ENCODE measurements at places on chromosomes 4 and X. TPM values are rescaled to one million over a fixed set of nuclear protein-coding genes. Genes with fewer than 3 reads are reported as not detected.

DNA sequence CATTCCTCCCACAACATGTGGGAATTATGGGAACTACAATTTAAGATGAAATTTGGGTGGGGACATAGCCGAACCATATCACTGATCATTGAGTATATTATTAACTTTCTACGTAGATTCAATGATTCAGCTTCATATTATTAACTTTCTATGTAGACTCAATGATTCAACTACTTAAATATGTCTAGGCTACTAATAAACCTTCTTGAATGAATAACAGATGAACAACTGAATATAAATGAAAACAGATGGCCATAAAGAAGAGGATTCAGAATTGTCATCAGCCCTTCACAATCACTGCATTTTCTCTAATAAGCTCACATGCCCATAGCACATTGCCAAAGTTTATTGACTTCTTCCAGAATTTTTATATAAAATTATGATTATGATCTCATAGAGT, 57.0 kb downstream of the CEP44 start:
- peak; percentile 33 for DNase-seq

DNA sequence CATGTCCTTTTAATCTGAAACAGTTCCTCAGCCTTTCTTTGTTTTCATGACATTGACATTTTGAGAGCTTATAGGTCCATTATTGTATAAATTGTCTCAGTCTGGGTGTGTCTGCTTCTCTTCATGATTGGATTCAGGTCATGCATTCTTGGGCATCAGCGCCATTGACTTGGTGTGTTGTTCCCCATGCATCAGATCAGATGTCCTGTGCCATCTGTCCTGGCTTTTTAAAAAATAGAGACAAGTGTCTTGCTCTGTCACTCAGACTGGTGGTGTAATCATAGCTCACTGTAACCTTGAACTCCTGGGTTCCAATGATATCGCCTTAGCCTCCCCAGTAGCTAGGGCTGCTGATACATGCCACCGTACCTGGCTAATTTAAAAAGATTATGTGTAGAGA, 55.7 kb downstream of the TBC1D14 start:
- DNase-seq, result no peak

DNA sequence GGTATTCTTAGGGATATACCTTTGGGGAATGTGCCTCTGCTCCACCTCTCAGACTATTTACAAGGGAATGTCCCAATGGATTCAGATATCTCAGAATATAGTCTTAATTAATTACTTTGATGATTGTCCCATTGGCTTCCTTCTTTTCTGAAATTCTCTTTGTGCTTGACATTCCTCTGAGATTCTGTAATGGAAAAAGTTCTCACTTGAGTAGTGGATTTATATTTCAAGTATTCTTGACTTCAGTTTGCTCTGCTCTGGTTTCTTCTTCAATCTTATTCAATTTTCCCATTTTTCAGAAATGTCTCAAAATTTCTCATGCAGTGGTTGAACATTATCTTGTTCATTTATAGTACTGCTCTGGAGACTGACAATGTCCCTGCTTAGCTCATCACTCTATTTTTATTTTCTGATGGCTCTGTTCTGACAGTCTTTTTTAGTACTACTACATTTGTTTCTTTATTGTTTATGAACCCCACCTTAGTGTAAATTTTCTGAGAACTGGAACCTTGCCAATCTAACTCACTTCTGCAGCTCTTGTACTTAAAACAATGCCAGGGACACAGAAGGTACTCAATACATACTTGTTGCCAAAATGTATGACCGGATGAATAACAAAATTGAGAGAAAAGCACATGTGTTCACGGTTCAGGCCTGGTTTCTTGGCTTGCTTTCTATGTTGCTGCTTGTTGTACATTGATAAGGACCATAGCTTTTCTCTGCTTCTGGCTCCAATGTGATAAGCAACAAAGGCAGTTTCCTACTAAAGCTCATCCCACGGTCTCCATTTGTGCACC, 471.7 kb downstream of the GASK1B start:
- DNase-seq, result no peak

- DNase-seq, result no peak
Measured at GRCh38 chr4:142539796-142540482, 306.2 kb downstream of the INPP4B start.

DNA sequence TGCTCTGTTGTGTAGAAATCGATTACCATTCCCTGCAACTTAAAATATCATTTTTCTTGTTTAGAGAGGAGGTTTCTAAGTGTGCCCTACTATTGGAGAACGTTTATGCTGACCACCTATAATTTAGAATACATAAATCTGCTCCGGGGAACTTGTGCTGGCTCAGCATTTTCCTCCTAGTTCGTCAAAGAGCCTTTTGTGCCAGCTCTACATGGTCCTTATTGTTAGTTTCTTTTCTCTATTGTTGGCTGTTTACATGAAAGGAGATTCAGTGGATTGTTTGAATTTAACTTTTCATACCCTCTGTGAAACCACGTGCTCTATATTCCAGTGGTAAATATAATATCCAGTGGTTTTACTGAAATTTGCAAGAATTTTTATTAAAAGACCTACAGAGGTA, 53.4 kb upstream of the ATP8A1 start:
- no peak for DNase-seq

Gene SCRG1
- not detected for total RNA-seq

Gene RENBP
- total RNA-seq, result 3.6 TPM

DNA sequence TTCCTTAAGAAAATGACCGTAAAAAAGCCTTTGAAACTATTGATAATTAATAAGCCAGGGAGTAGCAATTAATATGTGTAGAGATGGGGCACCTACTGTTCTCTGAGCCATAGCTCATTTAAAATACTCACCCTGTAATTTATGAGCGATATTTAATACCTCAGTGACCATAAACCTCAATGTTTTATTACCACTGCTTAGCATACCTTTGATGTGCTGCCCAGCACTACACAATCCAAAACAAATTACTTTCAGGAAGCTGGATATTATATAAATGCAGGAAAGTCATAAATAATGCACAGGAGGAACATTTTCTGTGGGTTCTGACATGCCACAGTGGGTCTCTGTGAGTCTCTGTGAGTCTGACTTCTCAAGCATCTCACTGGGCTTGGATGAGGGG, 166.1 kb upstream of the RPL34 start:
- DNase-seq, result peak; percentile 46

- DNase-seq, result no peak
Measured at GRCh38 chr4:11149612-11150259, 279.0 kb downstream of the HS3ST1 start.

DNA sequence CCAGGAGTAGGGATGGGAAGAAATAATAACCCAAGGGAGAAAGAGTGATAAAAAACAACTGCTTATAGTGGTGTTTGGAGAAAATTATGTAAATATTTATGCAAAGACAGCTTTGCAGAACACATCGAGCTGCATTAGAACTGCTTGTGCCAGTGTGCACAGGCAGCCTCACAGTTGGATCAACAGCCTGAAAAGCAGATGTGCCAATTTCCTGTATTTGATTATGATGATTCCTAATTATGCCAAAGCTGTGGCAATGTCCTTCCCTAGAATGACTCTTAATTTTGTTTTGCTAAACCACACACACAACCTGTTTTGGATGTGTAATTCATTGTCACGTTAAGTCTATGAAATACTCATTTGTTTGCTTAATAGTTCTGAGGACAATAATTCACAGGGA, 30.6 kb upstream of the ANTXR2 start:
- no peak for DNase-seq

Data from renal cortical epithelial cell (primary cell).